ENCODE measurements at places on chromosomes 3 and 15. TPM values are rescaled to one million over a fixed set of nuclear protein-coding genes. Genes with fewer than 3 reads are reported as not detected.

DNA sequence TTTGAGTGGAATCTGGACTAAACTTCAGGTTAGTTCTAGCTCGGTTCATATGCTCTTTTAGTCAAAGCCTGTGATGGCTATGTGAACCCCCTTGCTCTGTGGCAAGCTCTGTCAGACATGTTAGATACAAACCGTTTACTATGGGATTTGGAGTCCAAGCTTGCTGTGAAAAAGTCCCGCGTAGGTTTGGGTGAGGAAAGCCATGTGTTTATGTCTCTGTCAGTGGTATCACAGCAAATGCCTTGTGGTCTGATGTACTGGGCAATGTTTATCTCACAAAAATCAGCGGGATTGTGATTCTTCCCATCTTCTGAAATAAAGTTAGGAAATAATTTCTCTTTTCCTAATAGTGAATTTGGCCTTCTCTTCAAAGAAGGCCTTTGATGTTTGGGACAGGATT lies 5.0 kb downstream of the BOC start:
- no peaks in the 10 kb centered on the region for H3K36me3 ChIP-seq
- no peak for DNase-seq
- no peaks in the 10 kb centered on the region for H3K27me3 ChIP-seq
- no peak overlapping the region for H3K27ac ChIP-seq

DNA sequence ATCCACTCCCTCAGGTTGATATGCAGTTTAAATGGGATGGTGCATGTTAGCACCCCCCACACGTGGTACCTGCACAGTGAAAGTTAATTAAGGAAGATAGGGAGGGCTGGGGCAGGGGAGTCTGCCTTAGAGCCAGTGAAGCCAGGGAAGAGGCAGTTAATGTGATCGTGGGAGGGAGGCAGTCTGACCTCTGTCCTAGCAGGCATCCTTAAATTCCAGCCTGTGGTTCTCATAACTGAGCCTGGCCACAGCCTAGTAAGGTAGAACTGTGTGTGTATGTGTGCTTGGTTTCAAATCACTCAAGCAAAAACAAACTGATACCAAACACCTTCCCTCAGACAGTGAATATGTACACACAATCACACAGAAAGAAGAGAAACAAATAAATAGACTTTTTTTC lies 319.1 kb upstream of the TLE3 start:
- no peaks in the 10 kb centered on the region for H3K4me1 ChIP-seq
- no peak overlapping the region for H3K4me3 ChIP-seq
- no peaks in the 10 kb centered on the region for H3K27me3 ChIP-seq

DNA sequence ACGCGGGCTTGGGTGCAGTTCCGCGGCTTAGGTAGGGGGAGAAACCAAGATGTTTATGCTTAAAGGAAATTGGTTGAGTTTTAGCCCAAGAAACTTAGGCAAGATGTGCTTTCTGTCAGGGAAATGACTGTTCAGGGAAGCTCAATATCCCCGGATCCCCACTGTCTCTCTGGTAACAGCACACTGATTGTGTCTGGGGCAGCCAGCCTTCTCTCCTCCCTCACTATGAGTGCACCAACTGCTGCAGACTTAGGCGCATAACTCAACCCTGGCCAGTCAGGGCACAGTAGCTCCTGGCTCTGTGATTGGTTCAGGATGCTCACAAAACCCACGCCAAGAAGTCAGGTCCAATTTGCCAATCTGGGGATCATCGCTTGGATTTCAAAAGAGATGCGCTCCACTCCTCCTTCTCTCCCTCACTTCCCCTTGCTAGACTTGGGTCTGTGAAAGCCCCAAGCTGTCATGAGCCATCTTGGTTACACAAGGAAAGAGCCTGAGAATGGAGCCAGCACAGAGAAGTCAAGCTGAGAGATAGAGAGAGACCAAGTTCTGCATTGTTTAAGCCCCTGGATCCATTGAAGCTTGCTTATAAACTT lies 42.5 kb upstream of the CACNA2D3 start:
- no peaks in the 10 kb centered on the region for H3K4me1 ChIP-seq
- no peaks in the 10 kb centered on the region for H3K36me3 ChIP-seq
- H3K27me3 ChIP-seq: no peaks in the 10 kb centered on the region

- no peak overlapping the region for H3K27ac ChIP-seq
- no peaks in the 10 kb centered on the region for H3K27me3 ChIP-seq
- no peaks in the 10 kb centered on the region for H3K36me3 ChIP-seq
- peaks cover 4% of the 10 kb centered on the region for H3K4me1 ChIP-seq
Observed at GRCh38 chr3:4950351-4950784, 28.9 kb upstream of the BHLHE40 start.

DNA sequence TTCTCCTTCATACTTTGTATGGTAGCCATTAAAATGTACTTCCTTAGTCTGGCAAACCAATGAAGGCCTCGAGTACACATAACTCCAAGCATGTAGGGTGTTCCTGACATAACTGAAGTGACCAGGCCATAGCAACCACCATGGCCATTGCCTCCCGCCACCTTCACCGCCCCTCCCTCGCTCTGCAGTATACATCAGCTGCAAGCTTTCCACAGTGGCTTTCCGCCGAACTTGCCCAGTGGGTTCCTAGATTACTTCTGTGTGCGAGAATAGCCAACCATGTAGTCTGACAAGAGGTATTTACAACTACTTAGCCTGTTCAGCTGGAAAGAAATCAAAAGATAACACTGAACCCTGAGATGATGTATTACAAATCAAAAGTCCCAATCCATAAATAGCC lies 3.4 kb upstream of the CTNNB1 start:
- no peaks in the 10 kb centered on the region for H3K27me3 ChIP-seq
- H3K4me1 ChIP-seq: no peaks in the 10 kb centered on the region
- no peaks in the 10 kb centered on the region for H3K36me3 ChIP-seq
- no peak overlapping the region for H3K4me3 ChIP-seq
- DNase-seq: no peak

DNA sequence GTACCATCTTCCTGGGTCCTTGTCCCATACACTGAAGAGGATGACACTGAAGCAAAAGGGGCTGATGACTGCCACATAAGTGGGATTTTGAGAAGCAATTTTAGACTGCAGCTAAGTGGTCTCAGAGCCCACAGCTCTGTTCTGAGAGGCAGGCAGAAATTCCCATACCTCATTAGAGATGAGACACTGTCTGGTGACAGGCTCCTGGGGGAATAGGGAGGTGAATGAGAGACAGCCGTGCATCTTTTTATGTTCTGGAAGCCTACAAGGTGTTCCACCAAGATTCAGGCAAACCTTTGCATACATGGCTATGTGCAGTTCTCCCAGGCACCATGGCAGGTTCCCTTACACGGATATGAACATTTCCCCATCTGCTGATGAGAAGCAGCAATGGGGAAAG lies 47.2 kb downstream of the LIMD1 start:
- no peak overlapping the region for H3K4me3 ChIP-seq
- peaks cover 7% of the 10 kb centered on the region for H3K4me1 ChIP-seq
- no peak for DNase-seq
- no peaks in the 10 kb centered on the region for H3K27me3 ChIP-seq
- H3K27ac ChIP-seq: no peak overlapping the region

The COL6A5 gene
- polyA plus RNA-seq: not detected

The CLRN1 gene
- not detected for polyA plus RNA-seq

The CRTC3 gene
- polyA plus RNA-seq: 12.9 TPM

The CXCR6 gene
- not detected for polyA plus RNA-seq

Data from aorta (tissue), 5 donors.